ENCODE measurements at places on chromosomes 4 and X.
A peak's percentile ranks its signal among the peaks of the same experiment; 100 is the strongest.

DNA sequence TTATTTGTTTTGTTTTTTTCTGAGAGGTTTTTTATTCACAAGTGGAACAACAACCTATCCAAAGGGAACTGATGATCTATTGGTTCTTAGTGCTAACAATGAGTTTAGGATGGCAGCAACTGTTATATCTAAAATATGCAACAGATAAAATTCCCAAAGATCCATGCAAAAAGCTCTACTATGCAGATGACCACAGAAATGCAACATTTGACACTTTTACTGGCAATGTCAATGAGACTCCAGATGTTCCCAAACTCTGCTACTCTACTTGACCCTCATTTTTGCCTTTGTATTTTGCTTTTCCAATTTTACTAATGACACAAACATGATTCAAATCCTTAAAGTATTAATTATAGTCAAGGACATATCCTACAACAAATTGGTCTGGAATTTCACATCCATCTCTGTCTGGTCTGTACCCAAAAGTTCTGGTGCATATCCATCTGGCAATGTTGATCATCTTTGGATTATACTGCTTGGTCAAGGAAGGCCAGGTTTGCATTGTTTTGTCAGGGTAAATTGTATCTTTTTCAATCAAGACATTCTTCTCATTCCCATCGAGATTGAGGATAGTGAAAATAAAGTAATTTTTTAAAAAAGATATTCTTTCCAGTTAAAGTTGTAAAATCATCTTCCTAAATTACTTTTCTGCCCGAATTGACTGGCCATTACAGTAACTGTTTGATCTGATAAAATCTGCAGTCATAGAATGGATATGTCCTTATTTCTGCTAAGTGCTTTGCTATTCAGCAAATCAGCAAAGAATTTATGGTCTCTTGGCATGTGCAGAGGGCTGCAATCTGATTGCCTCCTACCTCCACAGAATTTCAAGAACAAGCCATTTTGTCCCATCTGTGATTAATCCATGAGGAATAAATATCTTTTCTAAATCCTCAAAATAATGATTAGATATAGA, 73.6 kb downstream of the FGFBP1 start:
- DNase-seq: no peak

DNA sequence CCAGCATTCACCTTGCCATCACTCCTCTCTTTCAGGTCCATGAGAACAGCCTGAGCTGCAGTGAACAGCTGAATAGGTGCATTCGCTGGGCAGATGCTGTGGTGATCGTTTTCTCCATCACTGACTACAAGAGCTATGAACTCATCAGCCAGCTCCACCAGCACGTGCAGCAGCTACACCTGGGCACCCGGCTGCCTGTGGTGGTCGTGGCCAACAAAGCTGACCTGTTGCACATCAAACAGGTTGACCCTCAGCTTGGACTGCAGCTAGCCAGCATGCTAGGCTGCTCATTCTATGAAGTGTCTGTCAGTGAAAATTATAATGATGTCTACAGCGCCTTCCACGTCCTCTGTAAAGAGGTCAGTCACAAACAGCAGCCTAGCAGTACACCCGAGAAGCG, 3.2 kb downstream of the RASL11B start:
- no peak for DNase-seq

- no peak for DNase-seq
These were observed 64.0 kb upstream of the PRKX start for GRCh38 chrX:3777416-3777815.

GRCh38 chr4:174154215-174154854, 129.1 kb downstream of the FBXO8 start:
- no peak for DNase-seq

- DNase-seq: peak; percentile 53
These were observed 312.2 kb upstream of the DIAPH2 start for GRCh38 chrX:96372313-96373046.

DNA sequence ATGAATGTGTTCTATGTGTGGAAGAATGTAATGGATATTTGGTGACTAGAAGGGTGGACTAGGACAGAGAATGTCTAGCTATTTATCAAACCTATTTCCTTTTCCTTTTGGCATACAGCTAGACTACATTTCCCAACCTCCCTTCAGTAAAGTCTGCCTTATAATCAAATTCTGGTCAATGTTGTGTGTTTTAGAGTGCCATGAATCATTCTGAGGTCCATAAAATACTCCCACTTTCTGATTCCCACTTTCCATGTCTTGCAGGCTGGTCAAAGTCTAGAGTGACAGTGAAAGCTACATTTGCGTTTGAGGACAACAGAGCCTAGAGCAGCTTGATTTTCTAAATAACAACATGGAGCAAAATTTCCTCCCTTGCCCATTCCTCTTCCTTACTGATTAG, 217.2 kb downstream of the UGT8 start:
- no peak for DNase-seq

GRCh38 chr4:110091434-110092140, 106.8 kb downstream of the ELOVL6 start:
- no peak for DNase-seq

DNA sequence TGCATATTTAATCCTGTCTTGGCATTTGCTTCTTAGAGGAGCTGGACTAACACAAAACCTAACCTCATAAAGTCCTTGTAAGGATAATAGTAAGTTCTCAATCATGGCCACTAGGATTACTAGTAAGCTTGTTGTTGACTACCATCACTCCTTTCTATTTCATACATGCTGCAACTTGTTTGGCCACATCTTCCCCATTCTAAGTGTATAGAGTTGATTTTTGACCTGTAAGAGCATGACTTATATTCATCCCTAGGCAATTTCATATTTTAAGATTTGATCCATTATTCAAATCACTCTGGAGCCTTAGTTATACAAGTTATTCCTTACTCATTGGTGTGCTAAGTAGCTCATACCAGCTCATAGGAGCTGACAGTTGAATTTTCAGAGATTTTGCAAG, 109.4 kb downstream of the EFHC2 start:
- no peak for DNase-seq

DNA sequence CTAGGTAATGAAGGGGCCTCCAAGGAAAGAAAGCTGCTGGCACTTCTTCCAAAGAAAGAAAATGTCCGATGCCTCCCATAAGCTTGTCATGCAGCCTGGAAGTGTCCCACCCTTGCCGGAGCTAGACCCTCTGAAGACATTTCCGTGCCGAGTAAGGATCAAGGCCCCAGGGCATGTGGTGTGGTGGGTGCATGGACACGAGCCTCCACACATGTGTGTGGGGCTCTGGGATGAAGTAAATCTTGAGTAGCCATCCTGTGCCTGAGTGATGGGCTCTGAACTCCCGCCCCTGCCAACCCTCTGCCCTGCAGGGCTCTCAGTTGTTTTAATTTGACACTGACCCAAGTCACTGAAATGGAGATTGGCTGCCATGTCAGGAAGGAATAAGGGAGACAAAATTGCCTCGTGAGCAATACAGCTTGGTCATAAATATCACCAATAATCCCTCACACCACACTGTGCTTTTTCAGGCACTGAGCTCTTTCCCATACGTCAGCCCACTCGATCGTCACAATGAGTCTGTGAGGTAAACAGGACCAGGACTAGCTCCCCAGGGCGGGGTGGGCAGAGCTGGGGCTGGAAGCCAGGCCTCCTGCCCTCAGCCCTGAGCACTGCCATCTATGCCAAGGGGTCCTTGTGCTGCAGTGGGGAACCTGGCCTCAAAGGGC, 24.6 kb downstream of the CNGA2 start:
- no peak for DNase-seq

DNA sequence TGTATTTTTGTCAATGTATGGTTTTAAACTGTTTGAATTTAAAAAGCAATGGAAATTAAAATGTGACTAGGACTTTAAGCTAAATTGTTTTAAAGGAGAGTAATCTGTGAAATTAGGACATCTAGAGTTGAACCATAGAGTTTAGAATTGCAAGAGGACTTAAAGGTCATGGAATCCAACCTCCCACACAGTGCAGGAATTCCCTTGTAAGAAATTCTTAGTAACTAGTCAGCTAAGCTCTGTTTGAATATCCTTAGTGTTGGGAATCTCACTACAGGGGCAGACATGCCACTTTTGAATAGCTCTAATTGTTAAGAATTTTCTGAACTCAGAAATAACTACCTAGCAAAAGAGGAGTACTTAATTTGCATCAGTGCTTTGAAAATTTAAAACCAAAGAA, 292.9 kb downstream of the IL1RAPL1 start:
- no peak for DNase-seq

Measured in suppressor macrophage treated with lipopolysaccharide for 4 hours (primary cell).